ENCODE measurements at places on chromosomes 3 and 15.

DNA sequence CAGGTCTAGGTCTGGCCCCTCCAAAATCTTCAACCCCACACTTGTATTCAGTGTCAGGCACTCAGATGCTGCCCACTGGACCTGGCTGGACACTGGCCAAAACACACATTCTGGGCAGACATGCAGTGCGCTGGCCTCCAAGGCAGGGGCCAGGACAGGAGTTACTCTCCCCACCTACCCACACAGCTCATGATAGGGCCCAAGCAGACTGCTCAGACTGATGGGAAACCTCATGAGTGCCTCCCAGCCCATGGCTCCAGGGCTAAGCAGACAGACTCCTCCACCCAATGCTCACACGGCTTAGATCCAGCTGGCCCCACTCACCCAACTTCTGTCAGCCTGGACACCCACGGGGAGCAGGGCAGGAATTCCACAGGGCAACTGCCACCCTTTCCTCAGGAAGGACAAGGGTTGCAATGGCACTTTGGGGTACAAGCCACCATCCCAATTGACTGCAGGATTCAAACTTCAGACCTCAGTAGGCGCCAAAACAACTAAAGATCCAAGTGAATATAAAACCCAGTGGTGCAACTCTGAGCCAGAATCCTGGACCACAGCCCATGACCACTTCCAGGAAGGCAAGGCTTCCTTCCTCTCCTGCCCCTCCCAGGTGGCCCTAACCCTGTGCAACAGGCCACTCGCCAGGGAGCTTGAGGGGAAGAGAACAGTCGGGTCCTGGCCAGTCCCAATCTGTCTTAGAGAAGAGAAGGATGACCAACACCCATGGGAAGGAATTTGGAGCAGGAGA lies 1.4 kb downstream of the LTF start:
- no peak for DNase-seq

DNA sequence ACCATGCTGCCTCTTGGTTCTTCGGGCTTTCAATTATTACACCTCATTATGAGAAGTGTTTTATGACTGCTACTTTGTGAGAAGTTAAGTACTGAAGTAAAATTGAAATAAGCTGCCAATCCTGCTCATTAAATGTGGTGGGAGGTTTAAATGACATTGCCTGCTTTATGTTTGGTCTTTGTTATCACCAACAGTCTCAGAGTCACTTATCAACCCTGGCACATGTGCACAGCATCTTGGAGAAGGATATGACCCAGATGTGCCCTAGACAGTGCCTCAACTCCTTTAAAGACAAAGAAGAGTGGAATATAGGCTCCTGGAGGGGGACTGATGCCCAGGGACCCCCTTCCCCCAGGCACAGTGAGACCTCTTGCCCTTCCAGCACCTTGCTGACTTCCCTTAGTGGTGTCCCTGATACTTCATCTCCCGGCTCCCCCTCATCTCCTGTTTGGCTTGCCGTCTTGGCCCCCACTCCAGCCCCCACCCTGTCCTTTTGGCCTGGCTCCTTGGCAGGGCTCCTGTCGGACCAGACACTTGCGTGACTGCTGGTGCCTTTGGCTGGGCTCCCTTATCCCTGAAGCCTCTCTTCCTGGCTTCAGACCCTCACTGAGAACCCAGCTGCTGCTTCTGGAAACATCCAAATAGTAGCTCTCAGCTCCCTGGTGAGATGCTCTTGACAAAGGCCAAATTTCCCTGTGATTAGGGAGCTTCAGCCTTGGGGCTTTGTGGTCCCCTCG lies 39.8 kb downstream of the ARHGAP31 start:
- peak; percentile 36 for DNase-seq

DNA sequence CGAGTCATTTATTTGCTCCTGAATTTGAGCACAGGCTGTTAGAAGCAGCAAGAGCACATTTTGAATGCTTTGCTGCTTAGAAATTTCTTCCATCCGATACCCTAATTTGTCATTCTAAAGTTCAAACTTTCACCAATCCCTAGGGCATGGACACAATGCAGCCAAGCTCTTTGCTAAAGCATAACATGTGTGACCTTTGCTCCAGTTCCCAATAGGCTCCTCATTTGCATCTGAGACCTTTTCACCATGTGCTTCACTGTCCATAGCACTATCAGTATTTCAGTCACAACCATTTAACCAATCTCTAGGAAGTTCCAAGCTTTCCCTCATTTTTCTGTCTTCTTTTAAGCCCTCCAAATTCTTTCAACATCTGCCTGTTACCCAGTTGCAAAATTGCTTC lies 1333.1 kb downstream of the SI start:
- no peak for DNase-seq

- DNase-seq = no peak
Measured at GRCh38 chr3:132189601-132190000, 127.6 kb upstream of the ACP3 start.

DNA sequence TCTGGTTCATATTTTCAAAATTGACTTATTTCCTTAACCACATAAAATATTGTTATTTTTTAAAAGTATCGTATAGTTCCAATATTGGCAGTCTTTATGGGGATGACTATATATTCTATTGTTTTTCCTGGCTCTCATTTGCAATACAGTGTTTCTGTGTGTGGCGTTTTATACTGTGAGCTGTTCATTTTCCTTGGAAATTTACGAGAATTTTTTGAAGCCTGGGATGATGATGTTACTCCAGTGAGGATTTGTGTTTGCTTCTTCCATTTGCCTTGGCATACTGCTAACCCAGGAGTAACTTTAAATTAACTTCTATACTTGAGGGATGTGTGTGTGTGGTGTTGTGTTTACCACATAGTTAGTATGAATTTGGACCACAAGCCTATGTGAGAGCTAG lies 95.2 kb downstream of the NR1D2 start:
- DNase-seq = no peak

All from spinal cord (tissue), 10 donors.